ENCODE measurements at places on chromosomes 2 and 18. TPM values are rescaled to one million over a fixed set of nuclear protein-coding genes. Genes with fewer than 3 reads are reported as not detected.
A peak's percentile ranks its signal among the peaks of the same experiment; 100 is the strongest.

GRCh38 chr2:181190711-181191110, 210.3 kb downstream of the UBE2E3 start:
- ATAC-seq = no peak

GRCh38 chr2:86003967-86004366, 101.7 kb downstream of the POLR1A start:
- ATAC-seq = no peak

DNA sequence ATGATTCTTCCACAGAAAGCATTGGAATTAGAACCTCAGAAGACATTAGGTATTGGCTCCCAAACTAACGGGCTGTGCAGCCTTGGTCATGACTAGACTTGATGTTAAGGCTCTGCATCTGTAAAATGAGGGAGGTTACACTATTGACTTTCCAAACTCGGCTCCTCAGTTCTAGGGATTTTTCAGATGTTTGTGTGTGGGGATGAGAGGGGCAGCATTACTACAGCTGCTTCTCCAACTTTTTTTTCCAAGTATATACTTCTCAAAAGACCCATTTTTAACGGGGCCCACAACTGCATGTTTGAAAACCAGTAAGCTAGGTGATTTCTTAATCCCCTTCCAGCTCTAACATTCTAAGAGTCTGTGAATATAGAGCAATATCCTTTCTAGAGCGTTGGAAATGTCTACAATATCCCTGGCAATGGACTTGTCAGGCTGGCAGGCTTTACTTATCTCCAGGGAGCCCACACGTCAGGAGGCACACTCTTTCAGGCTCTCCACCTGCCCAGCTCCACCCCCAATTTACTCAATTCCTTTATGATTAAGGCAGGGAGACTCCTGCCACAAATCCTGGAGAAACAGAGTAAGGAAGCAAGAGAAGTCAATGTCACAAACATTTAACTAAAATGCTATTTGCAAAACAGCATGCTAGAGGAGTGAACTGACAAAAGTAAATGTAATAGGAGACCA, 844 bp upstream of the MPV17 start:
- ATAC-seq = no peak

DNA sequence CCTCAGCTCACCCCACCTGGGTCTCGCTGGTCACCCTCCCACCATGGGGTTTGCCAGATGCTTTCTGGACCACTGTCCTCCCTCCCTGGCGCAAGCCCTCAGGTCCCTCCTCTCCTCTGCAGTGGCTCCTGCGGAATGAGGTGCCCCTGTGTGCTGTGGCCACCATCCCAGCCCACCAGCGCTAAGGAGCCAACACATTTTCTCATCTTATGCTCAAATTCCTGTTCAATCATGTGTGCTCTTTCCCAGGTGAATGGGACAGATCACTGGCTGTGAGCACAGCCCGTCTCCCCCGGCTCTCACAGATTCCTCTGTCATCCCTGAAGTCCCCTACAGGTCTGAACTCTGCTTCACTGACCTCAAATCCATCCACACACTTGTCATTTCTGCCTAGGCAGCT, 15.2 kb upstream of the CCDC74B start:
- ATAC-seq = no peak

- no peak for ATAC-seq
These were observed 153.0 kb downstream of the NRP2 start for GRCh38 chr2:205835251-205835791.

DNA sequence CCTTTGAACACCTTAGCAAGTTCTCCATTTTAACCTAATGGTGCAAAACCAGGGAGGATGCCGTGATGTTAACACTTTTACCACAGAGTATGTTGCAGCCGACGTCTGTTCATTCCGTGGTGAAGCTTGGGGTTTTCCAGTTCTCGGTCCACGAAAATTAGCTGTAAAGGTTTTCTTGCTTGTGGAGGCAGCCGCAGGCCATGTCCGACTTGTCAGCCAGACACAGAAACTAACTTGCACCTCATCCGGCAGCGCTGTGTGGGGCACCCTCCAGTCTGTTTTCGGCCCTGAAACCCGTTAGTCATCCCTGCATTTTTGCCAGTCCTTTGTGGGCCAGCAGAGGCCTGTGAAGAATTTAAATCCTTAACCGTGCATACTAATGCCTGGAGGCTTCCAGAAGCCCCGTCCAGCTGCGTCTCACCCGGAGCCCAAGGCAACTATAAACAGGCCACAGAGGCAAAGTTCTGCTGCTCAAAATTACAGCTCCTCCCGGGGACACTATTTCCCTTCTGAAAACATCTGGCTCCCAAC, 70.6 kb downstream of the SH3YL1 start:
- ATAC-seq = no peak

DNA sequence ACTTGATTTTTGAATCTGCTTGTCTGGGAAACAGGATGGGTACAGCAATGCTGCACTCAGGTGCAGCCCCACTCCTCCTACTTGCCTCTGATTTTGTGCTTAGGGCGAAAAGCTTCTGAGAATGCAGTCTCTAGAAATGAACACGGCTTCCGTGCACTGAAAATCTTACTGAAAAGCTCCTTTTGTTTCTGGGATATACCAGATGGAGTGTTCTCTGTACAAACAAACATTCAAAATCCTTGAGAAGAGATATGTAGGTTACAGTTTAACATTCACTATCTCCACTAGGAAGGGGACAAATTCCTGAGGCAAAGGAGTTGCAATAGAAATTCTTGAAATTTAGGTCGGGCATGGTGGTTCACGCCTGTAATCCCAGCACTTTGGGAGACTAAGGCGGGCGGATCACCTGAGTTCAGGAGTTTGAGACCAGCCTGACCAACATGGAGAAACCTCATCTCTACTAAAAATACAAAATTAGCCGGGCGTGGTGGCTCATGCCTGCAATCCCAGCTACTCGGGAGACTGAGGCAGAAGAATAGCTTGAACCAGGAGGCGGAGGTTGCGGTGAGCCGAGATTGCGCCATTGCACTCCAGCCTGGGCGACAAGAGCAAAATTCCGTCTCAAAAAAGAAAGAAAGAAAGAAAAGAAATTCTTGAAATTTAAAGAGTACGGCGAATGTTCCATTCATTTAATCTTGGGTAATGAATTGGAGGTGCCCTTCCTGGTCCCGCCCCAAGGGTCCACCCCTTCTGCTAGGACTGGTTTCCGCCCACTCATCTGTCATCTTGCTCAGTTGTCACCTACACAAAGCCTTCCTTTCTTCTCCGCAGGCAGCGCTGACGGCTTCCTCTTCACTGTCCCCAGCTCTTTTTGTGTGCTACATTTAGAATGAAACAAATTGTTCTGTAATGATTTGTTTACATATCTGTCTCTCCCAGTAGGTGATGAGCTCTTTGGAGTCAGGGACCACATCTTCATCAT, 92.4 kb downstream of the SOCS6 start:
- ATAC-seq = no peak

GRCh38 chr2:48459921-48460320, 70.0 kb upstream of the STON1 start:
- no peak for ATAC-seq

GRCh38 chr2:219989744-219990143, 362.3 kb downstream of the SLC4A3 start:
- ATAC-seq = no peak

DNA sequence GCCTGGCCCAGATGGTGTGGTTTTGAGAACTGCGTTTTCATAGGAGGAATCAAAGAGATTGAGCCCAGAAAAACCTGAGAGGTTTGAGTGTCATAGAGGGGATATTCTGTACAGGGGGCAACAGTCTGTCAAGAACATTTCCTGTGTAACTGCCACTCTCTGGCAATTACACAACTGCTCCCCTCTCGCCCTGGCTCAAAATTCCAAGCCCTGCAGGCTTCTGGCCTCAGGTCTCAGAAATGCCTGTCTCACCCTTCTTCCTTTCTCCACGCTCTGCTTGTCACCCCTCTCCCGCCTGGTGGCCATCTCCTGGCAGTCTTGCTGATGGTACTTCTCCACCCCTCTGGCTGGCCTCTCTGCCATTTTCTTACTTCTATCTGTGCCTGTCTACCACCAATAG, 4.0 kb downstream of the VAMP5 start:
- no peak for ATAC-seq

GRCh38 chr2:105166688-105167087, 74.9 kb upstream of the GPR45 start:
- no peak for ATAC-seq

- ATAC-seq = no peak
These were observed 58.2 kb upstream of the CD28 start for GRCh38 chr2:203648273-203648672.

DNA sequence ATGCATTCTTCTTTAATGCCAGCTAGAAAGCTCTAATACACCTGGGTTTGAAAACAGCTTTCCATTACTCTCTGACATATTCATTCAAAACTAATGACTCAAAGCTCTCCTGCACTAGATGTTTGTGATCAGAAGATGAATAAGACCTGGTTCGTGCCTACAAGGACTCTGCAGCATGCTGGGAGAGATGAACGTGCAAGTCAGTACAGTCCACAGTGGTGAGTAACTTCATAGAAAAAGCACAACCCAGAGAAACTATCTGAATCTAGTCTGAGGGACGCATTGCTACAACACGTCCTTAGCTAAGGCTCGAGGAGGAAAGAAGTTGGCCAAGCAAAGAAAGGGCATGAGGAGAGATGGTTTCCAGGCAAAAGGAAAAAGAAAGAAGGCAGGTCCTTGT, 234.3 kb downstream of the OSR1 start:
- no peak for ATAC-seq

DNA sequence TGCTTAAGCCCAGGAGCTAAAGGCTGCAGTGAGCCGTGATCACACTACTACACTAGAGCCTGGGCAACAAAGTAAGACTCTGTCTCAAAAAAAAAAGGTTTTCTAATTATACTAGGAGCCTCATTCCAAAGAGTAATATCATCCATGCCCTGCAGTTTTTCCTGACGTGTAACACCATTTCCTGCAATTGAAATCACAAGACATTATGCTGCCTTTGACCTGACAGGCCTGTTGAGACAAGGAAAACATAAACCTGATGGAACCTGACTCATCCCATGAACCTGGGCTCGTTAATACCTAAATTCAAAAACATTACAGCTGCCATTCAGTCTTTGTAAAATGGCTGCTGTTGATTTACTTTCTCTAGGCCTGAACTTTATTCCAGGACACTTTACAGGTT, 58.7 kb upstream of the PEX13 start:
- no peak for ATAC-seq

GRCh38 chr2:56898986-56899385, 715.2 kb downstream of the CCDC85A start:
- no peak for ATAC-seq

- peak; percentile 95 for ATAC-seq
These were observed 118.1 kb upstream of the EPAS1 start for GRCh38 chr2:46179037-46179621.

DNA sequence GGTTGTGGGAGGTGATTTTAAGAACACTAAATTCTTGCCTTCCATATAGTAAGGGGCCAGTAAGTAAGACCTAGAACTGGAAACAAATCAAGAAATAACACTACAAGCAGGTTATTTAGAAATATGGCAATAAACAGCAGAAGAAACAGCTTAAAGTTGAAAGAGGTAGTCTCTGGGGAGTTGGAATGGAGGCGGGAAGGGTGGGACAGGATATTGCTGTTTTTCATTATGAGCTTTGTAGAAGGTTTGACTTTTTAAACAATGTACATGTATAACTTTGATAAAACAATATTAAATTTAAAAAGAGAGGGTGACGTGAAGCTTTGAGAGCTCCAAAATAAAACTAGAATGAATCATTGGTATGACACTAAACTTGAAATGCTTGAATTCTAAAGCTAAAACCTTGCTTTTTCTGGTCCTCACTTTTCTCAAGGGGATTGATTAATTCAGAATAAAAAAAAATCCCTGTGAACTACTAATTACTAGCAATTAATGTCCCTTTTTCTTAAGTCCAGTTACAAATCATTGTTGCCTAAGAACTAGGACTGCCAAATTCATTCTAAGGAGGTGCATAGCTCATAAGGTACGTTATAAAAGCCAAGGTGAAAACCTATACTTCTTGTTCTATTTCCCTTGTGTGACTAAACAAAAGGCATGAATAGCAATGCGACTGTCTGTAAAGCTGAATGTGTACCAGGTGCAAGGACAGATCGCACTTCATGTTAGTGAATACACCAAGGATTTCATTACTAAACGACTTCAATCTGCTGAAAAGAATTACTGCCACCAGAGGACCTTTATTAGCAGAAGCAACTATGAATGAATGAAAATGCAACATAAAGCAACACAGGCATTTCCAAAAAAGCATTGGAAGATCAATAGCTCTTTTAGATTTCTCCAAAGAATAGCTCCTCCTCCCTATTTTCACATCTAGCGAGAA, 177.5 kb downstream of the RBM43 start:
- ATAC-seq = no peak

- no peak for ATAC-seq
These were observed 656 bp downstream of the LRRTM4 start for GRCh38 chr2:77521548-77521891.

- no peak for ATAC-seq
These were observed 1002.8 kb upstream of the NRXN1 start for GRCh38 chr2:52034706-52035105.

GRCh38 chr18:29496152-29496680, 1319.3 kb upstream of the CDH2 start:
- no peak for ATAC-seq

DNA sequence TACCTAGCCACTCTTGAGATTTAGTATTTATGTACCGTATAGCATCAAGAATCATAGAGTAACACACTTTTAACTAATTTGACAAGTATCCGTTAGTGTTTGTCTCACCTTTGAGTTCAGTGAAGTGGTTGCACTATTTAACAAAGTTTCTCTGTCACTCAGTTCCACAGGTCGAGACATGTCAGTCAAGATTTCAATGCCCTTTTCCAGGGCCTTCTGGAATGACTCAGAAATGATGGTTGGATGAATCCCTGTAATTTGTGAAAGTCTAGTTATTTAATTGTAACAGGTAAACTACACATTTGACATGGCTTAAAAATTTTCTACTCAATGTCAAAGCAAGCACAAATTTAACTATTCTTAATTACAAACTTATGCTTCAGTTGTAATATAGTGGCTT, 9.7 kb downstream of the CCT4 start:
- no peak for ATAC-seq

GRCh38 chr2:191907091-191907490, 60.2 kb upstream of the CAVIN2 start:
- ATAC-seq = no peak

DNA sequence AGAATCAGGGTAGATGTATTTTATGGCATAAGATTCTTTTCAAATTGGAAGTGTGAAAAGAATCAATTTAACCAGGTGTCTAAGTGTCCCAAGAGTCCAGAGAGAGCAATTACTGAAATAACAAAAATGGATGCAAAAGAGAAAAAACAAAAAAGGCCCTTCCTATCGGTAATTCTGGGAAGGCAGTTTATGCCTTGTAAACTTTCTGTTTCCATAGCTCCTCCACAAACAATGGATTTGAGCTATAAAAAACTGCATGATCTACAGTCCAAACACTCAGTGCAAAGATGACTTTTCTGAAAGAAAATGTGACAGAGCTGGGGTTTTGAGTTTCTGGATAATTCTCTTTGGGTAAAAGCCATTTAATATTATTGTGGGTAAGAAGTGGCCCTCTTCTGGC, 366.1 kb downstream of the EN1 start:
- no peak for ATAC-seq

PLEK gene
- 6.7 TPM for total RNA-seq

SLC35F5 gene
- 90.3 TPM for total RNA-seq

PID1 gene
- 61.0 TPM for total RNA-seq

GEN1 gene
- 1.4 TPM for total RNA-seq
